ENCODE measurements at places on chromosomes 2 and 18. TPM values are rescaled to one million over a fixed set of nuclear protein-coding genes. Genes with fewer than 3 reads are reported as not detected.

GRCh38 chr2:14673351-14673875 lies 40.9 kb downstream of the LRATD1 start:
- H3K27me3 ChIP-seq, result no peaks in the 10 kb centered on the region
- H3K4me3 ChIP-seq, result no peak overlapping the region
- no peaks in the 10 kb centered on the region for H3K36me3 ChIP-seq

DNA sequence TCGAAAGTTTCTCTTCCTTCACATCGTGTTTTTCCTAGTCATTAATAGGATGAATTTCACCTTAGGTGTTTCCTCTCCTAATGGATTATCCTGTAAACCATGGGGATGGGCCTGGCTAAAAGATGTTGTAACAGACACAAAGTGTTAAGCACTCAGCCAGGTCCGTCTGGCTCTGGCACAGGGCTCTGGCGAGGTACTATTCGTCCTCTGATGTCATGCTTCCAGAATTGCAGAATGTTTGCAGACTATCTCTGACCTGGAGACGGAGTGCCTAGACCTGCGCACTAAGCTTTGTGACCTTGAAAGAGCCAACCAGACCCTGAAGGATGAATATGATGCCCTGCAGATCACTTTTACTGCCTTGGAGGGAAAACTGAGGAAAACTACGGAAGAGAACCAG lies 13.2 kb downstream of the ATG16L1 start:
- DNase-seq, result no peak
- no peaks in the 10 kb centered on the region for H3K36me3 ChIP-seq
- no peak overlapping the region for H3K4me3 ChIP-seq
- no peak overlapping the region for H3K27ac ChIP-seq

GRCh38 chr18:12423393-12423792 lies 15.7 kb downstream of the PRELID3A start:
- no peaks in the 10 kb centered on the region for H3K27me3 ChIP-seq
- no peaks in the 10 kb centered on the region for H3K36me3 ChIP-seq
- no peak overlapping the region for H3K4me3 ChIP-seq
- H3K27ac ChIP-seq, result no peak overlapping the region
- no peaks in the 10 kb centered on the region for H3K4me1 ChIP-seq

- H3K27ac ChIP-seq, result no peak overlapping the region
- H3K4me3 ChIP-seq, result no peak overlapping the region
- no peaks in the 10 kb centered on the region for H3K36me3 ChIP-seq
- no peaks in the 10 kb centered on the region for H3K4me1 ChIP-seq
- no peak for DNase-seq
These were observed 172.7 kb downstream of the TWIST2 start for GRCh38 chr2:239020541-239021041.

DNA sequence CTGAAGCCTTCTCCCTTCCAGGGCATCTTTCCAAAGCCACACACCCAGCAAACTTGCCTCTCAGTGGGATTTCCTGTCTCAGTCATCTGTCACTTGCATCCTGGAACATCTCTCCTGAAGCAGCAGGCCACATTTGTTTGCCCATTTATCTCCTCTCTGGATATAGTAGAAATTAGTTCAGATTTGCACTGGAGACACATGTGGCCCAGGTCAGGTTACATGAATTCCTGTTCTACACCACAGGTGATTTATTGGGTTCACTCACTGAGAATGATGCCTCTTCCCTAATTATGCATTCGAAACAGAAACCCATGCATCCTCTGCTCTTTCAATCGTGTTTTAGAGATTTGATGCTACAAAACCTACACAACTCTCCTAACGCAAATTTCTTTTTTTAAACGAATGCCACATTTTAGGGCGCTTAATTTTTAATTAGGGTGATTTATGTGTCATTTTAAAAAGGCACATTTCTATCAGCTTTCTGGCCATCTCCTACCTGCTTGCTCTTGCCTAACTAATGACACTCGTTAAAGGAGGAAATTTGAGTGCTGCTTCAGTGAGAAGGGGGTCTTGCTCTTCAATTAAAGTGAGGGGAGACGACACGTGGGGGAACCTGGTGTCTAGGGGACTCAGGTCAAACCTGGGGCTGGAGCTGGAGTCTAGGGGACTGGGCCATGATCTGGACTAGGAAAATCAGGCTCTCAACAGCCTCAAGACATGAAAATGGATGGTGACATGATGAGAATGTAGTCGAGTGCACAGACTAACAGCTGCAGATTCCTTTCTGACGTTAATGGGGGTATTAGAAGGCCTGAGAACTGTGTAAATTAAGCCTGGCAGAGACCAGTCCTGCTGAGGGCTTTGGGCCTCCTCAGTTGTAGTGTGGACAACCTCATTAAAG lies 221.4 kb downstream of the CLIP4 start:
- H3K4me1 ChIP-seq, result no peaks in the 10 kb centered on the region
- no peak for DNase-seq
- no peaks in the 10 kb centered on the region for H3K27me3 ChIP-seq
- no peak overlapping the region for H3K27ac ChIP-seq
- H3K4me3 ChIP-seq, result no peak overlapping the region

GRCh38 chr2:239165206-239165831 lies 235.5 kb downstream of the HDAC4 start:
- no peak overlapping the region for H3K4me3 ChIP-seq
- H3K27ac ChIP-seq, result no peak overlapping the region
- DNase-seq, result no peak
- H3K36me3 ChIP-seq, result no peaks in the 10 kb centered on the region

Gene DSC3
- total RNA-seq, result 17.0 TPM

Gene CD8B2
- total RNA-seq, result not detected

Gene AKAIN1
- not detected for total RNA-seq
